ENCODE measurements at places on chromosomes 7 and 10.

DNA sequence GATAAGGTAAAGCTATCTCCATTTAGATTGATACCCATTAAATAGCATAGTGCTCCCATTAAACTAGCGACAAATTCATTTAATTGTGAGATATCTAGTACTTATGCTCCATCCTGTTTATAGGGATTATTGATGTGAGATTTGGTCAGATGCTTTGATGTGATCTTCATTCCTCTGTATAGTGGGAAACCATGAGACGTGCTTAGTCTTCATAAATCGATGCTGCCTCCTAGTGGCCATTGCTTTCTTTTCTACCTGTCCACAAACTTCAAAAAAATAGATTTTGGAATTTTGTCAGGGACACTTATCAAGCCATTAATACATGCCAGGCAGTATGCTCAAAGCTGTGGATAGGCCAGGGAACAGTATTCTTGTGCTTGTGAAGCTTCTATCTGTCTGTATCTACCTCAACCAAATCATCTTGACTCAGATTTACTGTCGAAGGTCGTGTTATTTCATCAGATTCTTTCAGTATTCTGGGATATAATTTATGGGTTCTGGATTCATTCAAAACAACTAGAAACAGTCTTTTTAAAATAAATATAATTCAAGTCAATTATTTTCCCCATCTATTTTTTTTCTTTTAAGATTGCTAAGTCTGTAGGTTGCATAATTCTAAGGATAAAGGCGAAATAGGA, 12.0 kb downstream of the LSM8 start:
- DNase-seq, result peak; percentile 5

- no peak for DNase-seq
These were observed 32.1 kb downstream of the HIPK2 start for GRCh38 chr7:139745678-139746143.

- no peak for DNase-seq
These were observed 52.9 kb downstream of the IKZF1 start for GRCh38 chr7:50357426-50357825.

DNA sequence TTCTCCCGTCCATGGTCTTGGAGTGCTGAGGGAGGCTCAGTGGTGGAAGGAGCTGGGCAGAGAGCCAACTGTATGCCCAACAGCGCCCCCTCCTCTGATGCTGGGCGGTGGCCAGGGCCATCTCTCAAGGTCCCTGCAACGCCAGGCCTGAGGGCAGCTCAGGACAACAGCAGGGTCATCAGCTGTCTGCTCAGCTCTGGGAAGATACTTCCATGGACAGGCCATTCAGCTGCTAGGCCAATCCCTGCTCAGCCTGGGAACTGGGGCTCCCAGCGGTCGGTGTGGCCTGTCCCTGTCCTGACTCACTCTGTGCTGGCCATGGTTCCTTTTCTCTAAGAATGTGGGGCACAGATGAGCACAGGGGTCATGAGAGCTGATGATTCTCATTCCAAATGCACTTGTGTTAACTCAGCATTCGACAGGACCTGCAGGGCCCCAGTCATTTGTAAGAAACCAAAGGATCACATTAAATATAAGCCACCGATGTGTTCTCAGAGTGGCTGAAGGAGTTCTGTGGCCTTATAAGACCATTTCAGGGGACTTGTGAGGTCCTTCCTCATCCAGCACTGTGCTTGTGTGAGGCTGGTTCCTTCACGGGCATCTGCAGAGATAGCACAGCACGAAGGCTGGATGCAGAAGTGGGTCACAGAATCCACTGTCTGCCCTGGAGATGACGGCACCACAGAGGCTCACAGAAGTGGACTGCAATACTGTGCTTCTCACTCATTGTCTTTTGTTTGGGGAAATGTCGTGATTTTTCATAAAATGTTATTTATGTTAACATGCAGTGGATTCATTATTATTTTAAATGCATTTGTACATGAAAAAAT, 73.0 kb downstream of the ADCY1 start:
- no peak for DNase-seq

DNA sequence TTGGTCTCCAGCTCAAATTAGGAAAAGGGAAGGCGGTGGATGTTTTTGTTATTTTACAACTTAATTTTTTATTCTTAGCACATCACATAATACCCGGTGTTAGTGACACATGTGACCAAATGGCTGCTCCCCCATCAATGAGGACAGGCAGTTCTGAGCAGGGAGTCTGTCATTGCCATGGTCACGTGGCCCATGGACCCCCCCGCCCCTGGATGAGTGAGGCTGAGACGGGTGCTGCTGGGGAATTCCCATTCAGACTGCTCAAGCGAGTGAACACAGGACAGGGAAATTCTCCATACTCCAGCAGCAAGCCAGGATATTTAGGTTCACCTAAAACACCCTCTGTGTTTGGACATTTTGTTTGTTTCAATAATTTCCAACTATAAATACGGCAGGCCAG, 34.7 kb upstream of the SLC35B4 start:
- DNase-seq, result no peak

DNA sequence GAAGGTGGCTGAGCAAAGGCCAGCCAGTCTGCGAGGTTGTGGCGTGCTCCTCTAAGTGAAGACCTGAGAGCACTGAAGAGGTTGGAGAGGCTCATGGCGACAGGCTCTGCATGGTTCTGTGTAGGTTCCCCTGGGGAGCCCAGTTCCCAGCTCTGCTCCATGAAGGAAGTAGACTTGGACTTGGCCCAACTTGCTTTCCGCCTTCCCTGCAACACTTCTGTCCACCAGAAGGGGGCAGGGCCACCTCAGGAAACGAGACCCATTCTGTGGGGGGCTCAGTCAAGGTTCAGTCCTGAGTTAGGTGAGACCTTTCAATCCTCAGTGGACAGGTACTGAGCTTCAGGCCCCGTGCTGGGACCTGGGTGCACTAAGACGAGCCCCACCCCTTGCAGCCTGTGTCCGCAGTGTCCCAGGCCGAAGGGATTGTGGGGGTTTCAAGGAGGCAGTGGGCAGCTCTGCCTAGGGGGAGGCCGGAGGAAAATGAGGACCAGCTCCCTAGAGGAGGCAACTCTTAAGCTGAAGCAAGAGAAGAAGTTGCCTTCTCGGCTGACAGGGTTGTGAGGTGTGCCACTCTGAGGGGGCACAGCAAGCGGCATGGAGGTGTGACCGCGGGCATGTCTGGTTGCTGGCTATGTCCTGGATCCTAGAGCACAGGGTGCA, 15.0 kb upstream of the PCBD1 start:
- DNase-seq, result no peak

DNA sequence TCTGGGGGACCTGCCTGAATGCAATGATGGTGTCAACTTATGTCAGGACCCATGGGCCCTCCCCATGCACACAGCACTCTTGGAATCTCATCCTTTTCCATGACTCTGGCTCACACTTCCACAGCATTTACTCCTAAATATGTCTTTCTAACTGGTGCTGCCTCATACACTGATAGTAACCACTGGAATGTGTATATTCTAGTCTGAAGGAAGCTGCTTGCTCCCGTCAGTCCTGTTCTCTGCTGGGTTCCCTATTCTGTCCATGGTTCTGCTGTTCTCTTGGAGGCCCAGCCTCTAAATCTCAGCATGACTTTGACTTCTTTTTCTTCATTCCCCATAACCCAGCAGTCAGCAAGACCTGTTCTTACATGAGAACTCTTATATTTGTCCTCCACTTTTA, 1055.1 kb downstream of the KCNMA1 start:
- no peak for DNase-seq

- DNase-seq, result no peak
These were observed 700.4 kb downstream of the KCNMA1 start for GRCh38 chr10:76937181-76937600.

DNA sequence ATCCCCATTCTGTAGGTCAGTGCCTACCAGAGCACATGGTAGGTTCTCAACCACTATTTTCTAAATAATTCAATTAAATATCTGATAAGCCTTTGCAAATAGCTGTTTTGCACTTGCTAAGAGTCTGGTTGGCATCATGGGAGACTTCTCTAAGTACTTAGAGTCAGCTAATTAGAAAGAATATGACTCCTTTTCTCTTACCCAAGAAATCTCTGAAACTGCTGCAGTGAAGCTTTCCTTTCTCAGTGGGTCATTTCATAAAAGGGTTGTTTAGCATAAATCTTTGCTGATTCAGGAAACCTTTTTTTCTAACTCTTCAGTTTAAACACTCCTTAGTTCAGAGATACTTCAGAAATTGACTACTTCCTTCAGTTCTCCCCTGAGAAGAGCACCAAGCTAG, 438.9 kb downstream of the ADRA2A start:
- DNase-seq, result no peak

- DNase-seq, result peak; percentile 81
These were observed 23.8 kb upstream of the LIPA start for GRCh38 chr10:89275383-89275782.

GRCh38 chr7:31899356-31899927, 170.8 kb downstream of the PDE1C start:
- DNase-seq, result no peak

DNA sequence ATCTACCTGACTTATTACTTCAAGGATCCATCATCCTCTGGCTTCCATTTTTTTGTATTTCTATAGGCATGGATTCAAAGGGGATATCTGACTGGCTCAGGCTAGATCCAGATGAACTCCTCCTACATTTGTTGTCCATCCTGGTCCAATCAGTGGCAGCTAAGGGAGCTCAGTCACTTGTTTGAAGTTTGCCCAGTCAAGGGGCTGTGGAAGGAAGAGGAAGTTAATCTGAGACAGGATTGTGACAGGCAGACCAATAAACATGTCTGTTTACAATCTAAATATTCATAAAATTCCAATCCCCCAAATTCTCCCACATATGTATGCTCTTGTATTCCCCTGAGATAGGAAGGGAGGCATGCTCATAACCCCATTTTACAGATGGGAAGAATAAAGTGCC, 48.7 kb downstream of the CAV1 start:
- DNase-seq, result no peak

- no peak for DNase-seq
These were observed 1.3 kb downstream of the MBLAC1 start for GRCh38 chr7:100127866-100128636.

- no peak for DNase-seq
These were observed 51.2 kb downstream of the PDK4 start for GRCh38 chr7:95545007-95545615.

GRCh38 chr10:68166871-68167585, 57.7 kb downstream of the MYPN start:
- no peak for DNase-seq

DNA sequence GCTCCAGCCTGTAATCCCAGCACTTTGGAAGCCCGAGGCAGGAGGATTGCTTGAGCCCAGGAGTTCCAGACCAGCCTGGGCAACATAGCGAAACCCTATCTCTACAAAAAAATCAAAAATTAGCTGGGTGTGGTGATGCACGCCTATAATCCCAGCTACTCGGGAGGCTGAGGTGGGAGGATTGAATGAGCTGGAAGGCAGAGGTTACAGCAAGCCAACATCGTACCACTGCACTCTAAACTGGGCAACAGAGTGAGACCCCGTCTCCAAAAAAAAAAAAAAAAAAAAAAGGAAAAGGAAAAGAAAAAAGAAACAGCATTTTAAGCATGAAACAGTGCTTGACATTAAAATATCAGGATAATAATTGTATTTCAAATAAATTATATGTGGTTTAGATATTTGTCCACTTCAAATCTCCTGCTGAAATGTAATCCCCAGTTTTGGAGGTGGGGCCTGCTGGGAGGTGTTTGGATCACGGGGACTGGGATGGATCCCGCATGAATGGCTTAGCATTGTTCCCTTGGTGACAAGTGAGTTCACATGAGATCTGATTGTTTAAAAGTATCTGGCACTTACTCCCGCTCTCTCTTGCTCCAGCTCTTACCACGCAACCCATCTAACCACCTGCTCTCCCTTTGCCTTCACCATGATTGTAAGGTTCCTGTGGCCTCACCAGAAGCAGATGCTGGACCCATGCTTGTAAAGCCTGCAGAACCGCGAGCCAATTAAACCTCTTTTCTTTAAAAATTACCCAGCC, 103.4 kb downstream of the SRPK2 start:
- DNase-seq, result no peak

GRCh38 chr7:25624051-25624450, 395.8 kb upstream of the NPVF start:
- DNase-seq, result no peak

- DNase-seq, result no peak
These were observed 14.1 kb downstream of the PDZD8 start for GRCh38 chr10:117360994-117361667.

DNA sequence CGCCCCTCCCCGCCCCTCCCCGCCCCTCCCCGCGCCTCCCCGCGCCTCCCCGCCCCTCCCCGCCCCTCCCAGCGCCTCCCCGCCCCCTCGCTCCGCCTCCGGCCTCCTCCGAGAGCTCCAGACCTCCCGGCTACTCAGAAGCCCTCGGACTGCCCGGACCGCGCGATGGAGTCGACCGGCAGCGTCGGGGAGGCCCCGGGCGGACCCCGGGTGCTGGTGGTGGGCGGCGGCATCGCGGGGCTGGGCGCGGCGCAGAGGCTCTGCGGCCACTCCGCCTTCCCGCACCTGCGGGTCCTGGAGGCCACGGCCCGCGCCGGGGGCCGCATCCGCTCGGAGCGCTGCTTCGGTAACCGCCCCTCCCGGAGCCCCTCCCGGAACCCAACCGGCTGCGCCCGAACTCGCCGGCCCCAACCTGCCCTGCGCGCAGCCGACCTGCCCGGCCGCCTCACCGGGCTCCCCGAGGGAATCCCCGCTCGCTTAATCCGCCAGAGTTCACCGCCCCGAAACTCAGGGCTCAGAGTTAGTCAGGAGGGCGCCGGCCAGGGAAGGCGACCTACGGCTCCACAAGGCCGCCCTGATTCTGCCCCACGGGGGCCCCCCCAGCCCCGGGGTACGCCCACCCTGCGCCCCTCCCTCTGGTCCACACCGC, at the start of gene PAOX:
Gene PAOX, plus strand, starts transcription at position 111 of the 649 bp plus-strand sequence. Its CDS starts 55 bp downstream, at position 166.
- DNase-seq, result peak; percentile 44

DNA sequence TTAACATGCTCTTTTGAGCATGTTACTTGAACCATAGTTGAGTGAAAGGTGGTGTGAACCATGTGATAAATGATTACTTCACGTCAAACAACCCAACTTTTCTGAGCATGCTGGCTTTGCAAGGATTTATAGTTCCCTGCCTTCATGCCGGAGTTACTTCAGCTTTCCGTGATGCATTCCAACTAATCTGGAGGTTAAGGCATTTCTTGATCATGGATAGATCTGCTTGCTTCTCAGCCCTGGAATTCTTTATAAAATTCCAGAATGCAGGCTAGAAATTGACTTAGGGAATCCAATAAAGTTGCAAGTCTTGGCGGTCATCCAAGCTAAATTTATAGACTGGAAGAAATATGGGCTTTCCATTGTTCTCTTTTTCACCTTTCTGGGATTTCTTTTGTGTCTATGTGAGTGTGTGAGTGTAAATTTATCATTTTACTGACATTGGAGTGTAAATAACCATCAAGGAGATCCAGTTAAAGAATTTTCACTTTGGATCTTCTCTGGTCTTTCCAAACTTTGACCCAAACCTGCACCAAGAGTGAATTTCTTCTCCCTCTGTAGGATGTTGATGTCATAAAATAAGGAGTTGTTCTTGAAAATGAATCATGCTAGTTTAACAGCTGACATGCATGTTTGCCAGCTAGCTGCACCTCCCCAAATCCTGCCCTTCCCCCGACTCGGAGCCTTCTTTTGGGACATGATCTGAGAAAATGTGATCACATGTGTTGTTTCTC, 289.0 kb downstream of the TWIST1 start:
- DNase-seq, result no peak

DNA sequence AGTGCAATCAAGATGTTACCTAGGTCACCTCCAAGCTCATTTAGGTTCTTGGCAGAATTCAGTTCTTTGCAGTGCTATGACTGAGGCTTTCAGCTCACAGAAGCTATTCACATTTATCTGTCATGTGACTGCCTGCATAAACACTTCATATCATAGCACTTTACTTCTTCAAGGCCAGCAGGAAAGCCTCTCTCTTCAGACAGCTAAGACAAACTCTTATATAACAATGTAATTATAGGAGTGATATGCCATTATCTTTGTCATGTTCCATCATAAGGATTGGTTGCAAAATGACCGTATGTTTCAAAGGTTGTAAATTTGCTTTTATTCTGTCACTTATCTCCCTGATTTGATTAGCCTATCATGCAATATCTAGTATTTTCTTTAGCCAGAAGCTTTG, 78.8 kb upstream of the TMEM196 start:
- peak; percentile 9 for DNase-seq
